Mesothelial cell of epicardium (in vitro differentiated cells): ENCODE measurements at places on chromosomes 2 and 18.

GRCh38 chr2:9230881-9231280 lies 24.3 kb downstream of the ASAP2 start:
- no peak for DNase-seq

- no peak for DNase-seq
These were observed 57.9 kb downstream of the EPC2 start for GRCh38 chr2:148702475-148702874.

GRCh38 chr2:191108331-191108730 lies 42.5 kb downstream of the STAT4 start:
- DNase-seq, result no peak

DNA sequence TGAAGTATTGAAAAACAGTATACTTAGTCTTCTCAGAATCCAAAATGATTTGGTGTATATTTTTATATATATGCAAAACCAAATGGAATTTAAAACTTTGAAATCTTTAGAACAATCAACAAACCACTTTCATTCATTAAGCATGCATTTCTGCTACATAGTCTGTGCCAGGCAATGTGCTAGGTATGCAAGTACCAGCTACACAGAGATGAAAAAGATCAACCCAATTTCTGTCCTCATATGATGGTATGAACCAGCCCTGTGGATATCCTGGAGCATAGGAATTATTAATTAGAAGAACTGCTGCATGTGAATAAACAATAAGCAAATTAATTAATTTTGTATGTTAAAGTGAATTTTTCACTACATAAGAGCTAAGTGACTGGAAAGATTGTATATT lies 51.2 kb upstream of the RTN4 start:
- no peak for DNase-seq

GRCh38 chr2:160431441-160431840 lies 62.2 kb downstream of the RBMS1 start:
- no peak for DNase-seq

- DNase-seq, result no peak
These were observed 1090.6 kb downstream of the SUCLG1 start for GRCh38 chr2:83368461-83368860.

GRCh38 chr2:226802573-226802972 lies 3.0 kb upstream of the IRS1 start:
- no peak for DNase-seq

- no peak for DNase-seq
These were observed 196.6 kb upstream of the CELF4 start for GRCh38 chr18:37762076-37762621.

DNA sequence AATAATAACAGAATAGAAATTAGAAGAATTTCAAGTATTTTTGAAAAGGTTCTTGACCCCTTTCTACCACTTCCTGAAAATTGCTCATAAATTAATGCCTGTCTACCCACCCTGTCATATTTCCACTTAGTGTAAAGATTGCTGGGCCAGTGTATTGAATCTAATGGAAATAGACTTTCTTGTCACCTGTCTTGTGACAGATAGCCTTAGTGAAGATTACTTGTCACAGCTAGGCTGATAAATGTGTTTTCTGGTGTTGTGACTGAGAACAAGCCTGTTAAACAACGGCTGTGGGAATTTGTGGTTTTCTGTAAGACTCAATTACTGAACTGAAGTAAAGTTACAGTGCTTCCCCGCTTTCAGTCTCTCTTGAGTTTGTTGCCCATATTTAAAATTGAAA lies 37.0 kb downstream of the PIK3C3 start:
- no peak for DNase-seq

DNA sequence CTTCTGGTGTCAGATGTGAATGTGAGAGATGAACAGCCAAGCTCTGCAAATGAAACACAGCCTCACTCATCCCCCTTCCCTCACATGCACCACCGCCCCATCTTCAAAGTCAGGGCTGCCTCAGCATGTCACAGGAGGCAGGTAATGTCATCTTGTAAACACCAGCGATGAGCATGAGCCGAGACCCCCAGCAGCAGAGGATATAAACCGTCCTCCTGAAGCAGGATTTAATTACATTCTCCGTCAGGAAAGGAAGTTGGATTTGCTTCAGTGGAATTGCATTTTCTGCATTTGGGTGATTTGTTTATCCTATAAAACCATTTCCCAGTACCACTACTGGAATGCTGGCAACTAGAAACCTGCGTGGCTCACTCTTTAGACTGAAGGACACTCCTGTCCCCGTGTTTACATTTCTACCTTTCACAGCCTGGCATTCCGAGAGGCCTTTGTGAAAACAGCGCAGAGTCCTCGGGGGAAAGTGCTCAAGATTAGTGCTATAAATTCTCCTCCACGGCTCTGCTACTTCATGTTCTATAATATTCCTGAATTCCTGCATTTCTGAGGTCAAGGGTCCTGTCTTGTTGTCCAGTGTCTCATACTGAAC lies 619.2 kb downstream of the IRS1 start:
- DNase-seq, result no peak

DNA sequence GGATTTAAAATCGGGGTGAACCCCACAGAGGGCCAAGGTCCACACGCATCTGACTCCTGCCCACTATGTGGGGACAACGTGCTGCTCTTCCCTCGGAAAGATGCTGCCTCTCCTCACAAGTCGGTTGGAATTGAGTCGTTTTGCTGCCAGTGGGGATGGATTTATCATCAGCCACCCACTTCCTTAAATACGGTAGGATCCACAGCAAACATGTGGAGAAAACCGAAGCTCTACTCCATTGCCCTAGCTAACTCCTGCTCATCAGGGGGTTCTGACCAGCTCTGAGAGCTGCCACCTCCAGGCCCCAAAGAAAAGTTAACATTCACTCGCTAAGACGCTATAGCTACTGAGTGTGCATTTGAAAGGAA lies 80.9 kb downstream of the CHRNA1 start:
- DNase-seq, result no peak

GRCh38 chr2:241680827-241681599 lies 5.6 kb downstream of the DTYMK start:
- no peak for DNase-seq

- DNase-seq, result no peak
These were observed 259.0 kb upstream of the RASGRP3 start for GRCh38 chr2:33217406-33217805.

DNA sequence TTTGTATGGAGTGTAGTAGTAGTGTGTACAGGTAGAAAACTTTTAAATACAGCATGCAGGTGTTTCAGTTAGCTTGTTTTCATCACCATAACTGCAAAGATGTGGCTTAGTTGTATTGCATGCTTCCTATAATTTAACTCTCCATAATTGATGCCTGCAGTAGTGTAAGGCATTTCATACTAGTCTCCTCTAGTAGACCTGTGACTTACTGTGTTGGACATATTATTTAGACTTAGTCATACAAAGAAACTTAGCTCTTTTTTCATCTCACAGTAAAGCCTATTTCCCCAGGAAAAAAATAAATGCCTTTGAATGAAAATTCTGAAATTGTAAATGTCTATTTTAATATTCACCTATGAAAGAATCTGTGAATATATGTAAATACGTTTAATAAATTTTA lies 52.8 kb upstream of the TWSG1 start:
- DNase-seq, result no peak

DNA sequence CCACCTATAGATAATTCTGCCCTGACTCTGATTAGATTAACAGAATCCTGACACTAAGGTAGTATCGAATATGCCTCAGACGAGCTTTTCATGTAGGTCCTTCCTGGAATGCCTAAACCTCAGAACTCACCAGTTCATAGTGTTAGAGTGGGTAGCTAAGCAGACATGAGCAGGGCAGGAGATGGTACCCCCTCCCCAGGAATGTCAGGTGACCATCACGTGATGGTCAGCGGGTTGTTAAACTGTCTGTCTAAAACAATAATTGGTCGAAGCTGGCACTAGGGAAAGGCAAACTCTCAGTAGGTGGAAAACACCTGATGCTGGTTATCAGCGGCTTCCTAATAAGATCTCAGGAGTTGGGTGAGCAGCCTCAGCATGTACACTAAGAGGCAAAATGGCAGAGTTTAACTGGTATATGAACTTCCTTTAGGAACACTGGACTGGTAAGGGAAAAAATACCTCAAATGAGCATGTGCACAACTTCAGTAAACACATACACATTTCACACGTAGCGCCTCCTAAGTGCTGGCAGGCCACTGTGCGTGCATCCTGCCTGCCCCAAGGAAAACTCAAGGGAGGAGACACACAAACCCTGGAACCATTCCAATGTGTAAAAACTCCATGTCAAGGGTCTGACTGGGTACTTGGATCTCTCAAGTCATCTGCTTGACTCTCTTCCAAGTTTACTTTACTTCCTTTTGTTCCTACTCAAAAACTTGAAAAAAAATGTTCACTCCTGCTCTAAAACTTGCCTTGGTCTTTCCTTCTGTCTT lies 339.5 kb downstream of the GULP1 start:
- DNase-seq, result no peak

GRCh38 chr2:134718023-134718816 lies 580 bp downstream of the TMEM163 start:
- DNase-seq, result no peak

- no peak for DNase-seq
These were observed 59.1 kb upstream of the TMEM178A start for GRCh38 chr2:39606585-39606984.

DNA sequence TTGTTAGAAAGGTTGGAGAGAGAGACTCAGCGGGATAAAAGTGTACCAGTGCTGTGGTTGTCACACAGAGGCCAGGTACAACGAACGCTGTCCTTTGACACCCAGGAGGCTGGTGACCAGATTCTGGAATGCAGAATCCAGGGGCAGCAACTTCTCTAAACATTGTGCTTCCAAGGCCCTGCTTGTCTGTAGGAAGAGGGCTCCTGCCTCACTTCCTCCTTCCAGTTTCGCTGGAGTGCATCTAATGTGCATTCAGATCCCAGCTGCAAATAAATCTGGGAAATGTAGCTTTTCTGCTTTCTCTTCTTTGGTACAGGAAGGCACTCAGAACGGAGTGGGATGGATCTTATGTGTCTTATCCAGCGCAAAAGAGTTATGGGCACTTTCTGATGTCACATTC lies 171.8 kb upstream of the ATP5MC3 start:
- no peak for DNase-seq

DNA sequence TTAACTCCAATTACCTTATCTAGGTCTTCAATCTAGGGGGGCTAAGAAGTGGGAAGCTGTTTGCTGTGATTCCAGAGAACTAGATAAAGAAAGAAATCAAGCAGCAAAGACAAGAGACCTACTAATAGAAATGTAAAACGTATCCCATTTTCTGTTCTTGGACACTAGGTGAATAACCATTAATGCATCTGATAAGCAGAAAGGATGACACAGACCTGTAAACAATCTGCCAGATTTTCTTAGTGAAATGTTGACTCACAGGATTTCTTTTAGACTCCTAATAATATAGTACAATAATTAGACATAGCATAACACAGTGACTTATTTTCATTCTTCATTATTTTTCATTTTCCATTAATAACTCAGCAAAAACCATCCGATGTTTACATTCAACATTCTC lies 1.3 kb downstream of the WDR35 start:
- no peak for DNase-seq

DNA sequence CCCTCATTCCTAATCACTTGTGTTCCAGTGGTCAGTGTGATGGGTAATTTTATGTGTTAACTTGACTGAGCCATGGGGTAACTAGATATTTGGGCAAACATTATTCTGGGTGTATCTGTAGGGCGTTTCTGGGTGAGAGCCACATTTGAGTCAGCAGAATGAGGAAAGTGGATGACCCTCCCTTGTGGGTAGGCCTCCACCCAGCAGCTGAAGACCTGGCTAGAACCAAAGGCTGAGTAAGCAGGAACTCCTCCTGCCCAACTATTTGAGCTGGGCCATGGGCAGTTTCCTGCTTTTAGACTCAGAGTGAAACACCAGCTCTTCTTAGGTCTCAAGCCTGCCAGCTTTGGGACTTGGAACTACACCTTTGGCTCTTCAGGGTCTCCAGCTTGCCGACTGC lies 141.8 kb downstream of the ACKR3 start:
- no peak for DNase-seq

DNA sequence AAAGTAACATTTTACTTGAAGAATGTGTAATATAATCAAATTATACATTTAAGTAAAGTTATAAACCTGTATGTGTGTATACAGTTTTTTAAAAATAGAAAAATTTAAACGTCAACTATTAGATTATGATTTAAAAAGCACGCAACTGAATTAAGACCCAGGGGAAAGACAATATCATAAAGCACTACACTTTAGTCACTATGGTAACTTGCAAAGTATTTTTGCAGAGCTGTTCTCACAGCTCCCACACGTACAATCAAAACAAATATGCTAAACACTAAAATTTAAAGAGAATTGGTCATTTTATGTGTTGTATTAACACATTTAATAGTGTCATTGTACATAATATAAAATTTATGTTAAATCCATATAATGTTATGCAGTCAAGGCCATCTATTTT lies 59.7 kb downstream of the FTCDNL1 start:
- no peak for DNase-seq

- DNase-seq, result peak; percentile 96
These were observed 574 bp upstream of the NCL start for GRCh38 chr2:231464576-231465540.

GRCh38 chr2:45224321-45224992 lies 215.2 kb upstream of the SIX2 start:
- DNase-seq, result no peak

GRCh38 chr18:25074925-25075324 lies 277.0 kb downstream of the ZNF521 start:
- DNase-seq, result no peak

DNA sequence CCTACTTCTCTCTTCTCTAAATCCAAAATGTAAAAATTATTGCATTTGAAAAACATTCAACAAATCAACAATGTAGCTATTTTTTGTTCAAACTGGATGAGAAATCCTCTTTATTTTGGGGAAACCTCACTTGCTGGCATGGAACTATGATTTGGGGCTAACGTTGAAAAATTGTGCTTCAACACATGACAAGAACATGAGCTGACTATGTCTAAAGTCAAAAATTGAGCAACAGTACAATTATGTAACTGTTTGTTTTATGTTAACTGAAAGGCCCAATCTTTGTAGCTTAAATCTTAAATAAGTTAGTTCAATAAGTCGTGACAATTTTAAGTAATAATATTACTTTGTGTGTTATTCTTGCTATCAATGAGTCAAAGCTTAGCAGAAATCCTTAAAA lies 67.3 kb downstream of the TMEFF2 start:
- no peak for DNase-seq

DNA sequence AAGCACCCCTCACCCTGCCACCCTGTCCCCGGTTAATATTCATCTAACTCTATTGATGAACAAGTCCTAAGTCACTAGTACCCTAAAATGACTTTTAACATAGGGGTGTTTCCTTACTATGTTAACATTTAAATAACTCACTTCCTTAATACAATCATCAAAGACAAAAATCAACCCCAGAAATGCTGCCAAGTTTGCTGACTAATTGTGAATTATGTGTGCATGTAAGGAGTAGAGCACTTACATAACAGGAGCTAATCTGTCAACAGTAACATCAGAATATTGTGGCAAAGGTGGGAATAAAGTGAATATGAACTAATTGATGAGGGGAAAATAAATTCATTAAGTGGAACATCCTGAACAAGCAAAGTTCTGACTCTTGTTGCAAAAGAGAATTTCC lies 81.4 kb upstream of the ERBB4 start:
- no peak for DNase-seq
